Heart right ventricle (tissue), 16 donors: ENCODE measurements at places on chromosomes 4 and X. TPM values are rescaled to one million over a fixed set of nuclear protein-coding genes. Genes with fewer than 3 reads are reported as not detected.

GRCh38 chr4:89528526-89529133 is 221.0 kb upstream of the GPRIN3 start:
- H3K27ac ChIP-seq: no peak overlapping the region
- H3K27me3 ChIP-seq: no peaks in the 10 kb centered on the region
- H3K36me3 ChIP-seq: no peaks in the 10 kb centered on the region
- H3K4me3 ChIP-seq: no peak overlapping the region
- no peaks in the 10 kb centered on the region for H3K4me1 ChIP-seq
- no peak for DNase-seq

DNA sequence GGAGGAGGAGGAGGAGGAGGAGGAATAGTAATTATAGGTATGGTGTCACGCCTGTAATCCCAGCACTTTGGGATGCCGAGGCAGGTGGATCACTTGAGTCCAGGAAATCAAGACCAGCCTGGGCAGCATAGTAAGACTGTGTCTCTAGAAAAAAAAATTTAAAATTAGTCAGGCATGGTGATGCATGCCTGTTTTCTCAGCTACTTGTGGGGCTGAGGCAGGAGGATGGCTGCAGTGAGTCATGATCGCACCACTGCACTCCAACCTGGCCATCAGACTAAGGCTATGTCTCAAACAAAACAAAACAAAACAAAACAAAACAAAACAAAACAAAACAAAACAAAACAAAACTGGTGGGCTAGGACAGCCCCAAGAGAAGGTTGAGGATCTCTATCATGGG is 3.0 kb downstream of the STARD8 start:
- no peaks in the 10 kb centered on the region for H3K36me3 ChIP-seq
- no peak overlapping the region for H3K27ac ChIP-seq
- no peak overlapping the region for H3K4me3 ChIP-seq

DNA sequence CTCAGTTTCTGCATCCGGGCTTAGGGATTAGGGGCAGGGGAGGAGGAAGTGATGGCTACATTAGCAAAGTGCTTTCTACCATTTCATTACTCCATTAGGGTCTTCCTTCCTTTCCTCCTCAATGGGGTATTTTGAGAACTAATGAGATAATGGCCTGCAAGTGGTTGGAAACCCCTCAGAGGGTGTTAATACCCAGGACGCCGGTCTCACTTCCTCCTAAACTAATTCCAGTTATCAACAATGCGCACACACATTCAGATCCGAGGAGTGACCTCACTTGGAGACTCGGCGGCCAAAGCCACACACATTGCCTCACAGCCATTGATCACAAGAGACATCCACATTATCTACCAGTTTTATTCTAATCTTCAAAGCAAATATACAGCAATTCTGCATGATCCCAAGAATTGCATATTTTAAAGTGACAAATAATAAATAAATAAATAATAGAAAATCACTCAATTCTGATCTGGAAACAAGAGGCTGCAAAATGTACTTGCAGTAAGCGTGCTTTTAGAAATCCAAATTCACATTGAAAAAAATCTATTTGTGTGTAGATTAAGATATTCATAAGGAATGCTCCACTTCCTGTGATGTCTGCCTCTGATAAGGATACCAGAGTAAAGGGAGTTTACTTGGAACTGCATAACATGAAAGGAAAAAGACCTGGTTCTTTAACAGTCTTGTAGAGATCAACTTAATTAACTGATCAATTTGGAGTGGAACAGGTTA is 329.1 kb downstream of the FBXW7 start:
- no peaks in the 10 kb centered on the region for H3K27me3 ChIP-seq
- H3K27ac ChIP-seq: no peak overlapping the region
- peaks cover 20% of the 10 kb centered on the region for H3K4me1 ChIP-seq
- no peak overlapping the region for H3K4me3 ChIP-seq
- H3K36me3 ChIP-seq: no peaks in the 10 kb centered on the region
- DNase-seq: no peak

- no peak overlapping the region for H3K4me3 ChIP-seq
- H3K36me3 ChIP-seq: no peaks in the 10 kb centered on the region
- H3K4me1 ChIP-seq: peaks cover 3% of the 10 kb centered on the region
- peak; percentile 59 for DNase-seq
These were observed 343.5 kb downstream of the RAPGEF2 start for GRCh38 chr4:159446266-159446976.

DNA sequence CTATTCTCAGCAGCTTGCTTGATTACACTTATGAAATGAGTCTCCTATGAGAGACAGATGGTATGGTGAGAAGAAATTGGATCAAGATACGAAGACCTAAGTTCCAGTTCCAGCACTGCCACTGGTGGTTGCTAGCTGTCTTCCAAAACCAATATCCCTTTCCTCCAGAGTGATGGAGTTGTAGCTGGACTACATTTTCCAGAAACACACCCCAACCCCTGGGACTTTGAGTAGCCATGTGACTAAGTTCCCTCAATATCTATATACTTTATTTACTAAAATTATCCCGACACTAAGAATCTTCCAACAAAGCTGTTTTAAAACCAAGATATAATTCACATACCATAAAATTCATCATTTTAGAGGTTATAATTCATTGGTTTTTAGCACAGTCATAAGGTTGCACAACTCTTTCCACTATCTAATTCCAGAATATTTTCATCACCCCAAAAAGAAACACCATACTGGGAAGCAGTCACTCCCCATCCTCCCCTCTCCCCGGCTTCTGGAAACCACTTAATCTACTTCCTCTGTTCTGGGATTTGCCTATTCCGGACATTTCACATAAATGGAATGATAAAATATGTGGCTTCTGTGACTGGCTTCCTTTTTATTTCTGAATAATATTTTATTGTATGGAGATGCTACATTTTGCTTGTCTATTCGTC is 118.0 kb downstream of the MANBA start:
- H3K27me3 ChIP-seq: no peaks in the 10 kb centered on the region
- no peak overlapping the region for H3K4me3 ChIP-seq
- no peaks in the 10 kb centered on the region for H3K36me3 ChIP-seq
- H3K4me1 ChIP-seq: no peaks in the 10 kb centered on the region

GRCh38 chrX:23841847-23842522 is 59.0 kb downstream of the SAT1 start:
- DNase-seq: no peak
- H3K4me3 ChIP-seq: no peak overlapping the region
- no peaks in the 10 kb centered on the region for H3K36me3 ChIP-seq
- H3K4me1 ChIP-seq: no peaks in the 10 kb centered on the region
- no peak overlapping the region for H3K27ac ChIP-seq

- H3K36me3 ChIP-seq: no peaks in the 10 kb centered on the region
- no peak overlapping the region for H3K4me3 ChIP-seq
- no peaks in the 10 kb centered on the region for H3K27me3 ChIP-seq
- H3K27ac ChIP-seq: no peak overlapping the region
- no peak for DNase-seq
These were observed 70.8 kb upstream of the GPM6A start for GRCh38 chr4:175882891-175883290.

GRCh38 chr4:155676430-155676825 is 9.8 kb downstream of the GUCY1A1 start:
- DNase-seq: no peak
- peaks cover 27% of the 10 kb centered on the region for H3K4me1 ChIP-seq
- H3K27ac ChIP-seq: peak overlapping the region; percentile 59
- no peaks in the 10 kb centered on the region for H3K27me3 ChIP-seq
- H3K4me3 ChIP-seq: peak overlapping the region; percentile 21

GRCh38 chr4:99207911-99208718 is 10.9 kb downstream of the ADH6 start:
- no peaks in the 10 kb centered on the region for H3K27me3 ChIP-seq
- no peak overlapping the region for H3K4me3 ChIP-seq
- no peak overlapping the region for H3K27ac ChIP-seq
- no peak for DNase-seq
- H3K4me1 ChIP-seq: no peaks in the 10 kb centered on the region

DNA sequence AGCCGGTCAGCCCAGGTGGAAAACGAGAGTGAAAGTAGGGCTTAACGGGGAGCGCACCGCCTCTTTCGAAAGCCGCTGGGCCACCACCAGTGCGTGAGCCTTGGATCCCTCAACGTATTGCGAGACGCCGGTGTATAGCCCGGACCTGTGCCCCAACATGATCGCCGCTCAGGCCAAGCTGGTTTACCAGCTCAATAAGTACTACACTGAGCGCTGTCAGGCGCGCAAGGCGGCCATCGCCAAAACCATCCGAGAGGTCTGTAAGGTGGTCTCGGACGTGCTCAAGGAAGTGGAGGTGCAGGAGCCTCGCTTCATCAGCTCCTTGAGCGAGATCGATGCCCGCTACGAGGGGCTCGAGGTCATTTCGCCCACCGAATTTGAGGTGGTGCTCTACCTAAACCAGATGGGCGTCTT is 929 bp downstream of the MAB21L2 start:
- no peak overlapping the region for H3K27ac ChIP-seq
- DNase-seq: no peak
- H3K4me3 ChIP-seq: peak overlapping the region; percentile 22
- no peaks in the 10 kb centered on the region for H3K27me3 ChIP-seq
- no peaks in the 10 kb centered on the region for H3K4me1 ChIP-seq

- H3K4me1 ChIP-seq: no peaks in the 10 kb centered on the region
- DNase-seq: no peak
- no peaks in the 10 kb centered on the region for H3K36me3 ChIP-seq
- H3K27me3 ChIP-seq: no peaks in the 10 kb centered on the region
- no peak overlapping the region for H3K4me3 ChIP-seq
- no peak overlapping the region for H3K27ac ChIP-seq
These were observed 241.0 kb downstream of the SLC39A8 start for GRCh38 chr4:102104278-102104677.

- no peak overlapping the region for H3K27ac ChIP-seq
- H3K4me1 ChIP-seq: peaks cover 64% of the 10 kb centered on the region
- H3K27me3 ChIP-seq: no peaks in the 10 kb centered on the region
- DNase-seq: peak; percentile 29
- no peaks in the 10 kb centered on the region for H3K36me3 ChIP-seq
These were observed 18.6 kb downstream of the PALLD start for GRCh38 chr4:168515222-168516011.

- H3K36me3 ChIP-seq: no peaks in the 10 kb centered on the region
- no peaks in the 10 kb centered on the region for H3K4me1 ChIP-seq
- H3K27ac ChIP-seq: no peak overlapping the region
These were observed 213.3 kb downstream of the DTHD1 start for GRCh38 chr4:36494747-36495146.

DNA sequence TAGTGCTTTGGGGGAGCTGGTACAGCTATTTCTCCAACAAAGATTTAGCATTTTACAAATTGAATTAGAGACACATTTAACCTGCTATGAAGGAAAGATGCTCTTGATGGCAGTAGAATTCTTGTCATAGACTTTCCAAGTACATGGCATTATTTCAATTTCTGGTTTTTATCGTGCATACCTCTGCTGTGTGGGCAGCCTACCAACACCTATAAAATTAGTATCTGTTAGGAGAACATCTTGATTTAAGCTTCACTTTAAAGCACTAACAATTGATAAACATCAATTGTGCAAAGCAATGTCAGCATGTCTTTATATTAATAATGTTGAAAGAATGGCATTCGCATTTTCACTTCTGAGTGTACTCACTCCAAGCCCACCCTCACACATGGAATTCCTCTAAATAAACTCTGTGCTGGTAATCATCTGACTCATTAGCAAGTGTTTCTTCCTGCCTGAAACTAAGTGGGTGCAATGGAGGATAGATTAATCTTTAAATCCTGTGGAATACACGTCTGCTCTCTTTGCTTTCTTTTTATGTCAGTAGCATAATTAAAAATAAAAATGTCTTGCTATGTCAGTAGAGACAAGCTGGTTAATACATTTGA is 279.8 kb upstream of the MAGEB18 start:
- H3K27me3 ChIP-seq: no peaks in the 10 kb centered on the region
- no peak overlapping the region for H3K4me3 ChIP-seq
- H3K4me1 ChIP-seq: no peaks in the 10 kb centered on the region
- no peak for DNase-seq
- H3K36me3 ChIP-seq: no peaks in the 10 kb centered on the region

- no peak for DNase-seq
- H3K36me3 ChIP-seq: no peaks in the 10 kb centered on the region
- H3K4me1 ChIP-seq: no peaks in the 10 kb centered on the region
- peaks cover 42% of the 10 kb centered on the region for H3K27me3 ChIP-seq
- H3K4me3 ChIP-seq: no peak overlapping the region
These were observed 33.5 kb downstream of the OR13H1 start for GRCh38 chrX:131577413-131577812.

DNA sequence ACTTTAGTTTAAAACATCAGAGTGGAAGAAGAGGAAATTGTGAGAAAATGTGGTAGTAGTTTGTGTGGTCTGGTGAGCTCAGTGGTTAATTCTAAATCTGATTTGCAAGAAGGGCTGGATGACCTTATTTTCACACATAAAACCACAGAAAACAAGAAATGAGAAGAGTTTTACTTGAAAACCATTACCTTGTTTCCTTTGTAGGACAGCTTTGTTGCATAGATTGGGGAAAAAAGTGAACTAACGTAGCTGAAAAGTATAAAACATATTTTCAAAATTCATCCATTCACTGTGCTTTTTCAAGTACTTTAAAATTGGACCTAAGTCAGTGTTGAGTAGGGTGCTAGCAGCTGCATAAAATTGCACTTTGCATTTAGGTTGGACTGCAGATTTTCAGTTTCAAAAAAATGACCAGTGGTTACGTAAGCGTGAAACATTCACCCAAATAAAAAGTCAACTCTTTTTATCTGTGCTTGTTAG is 211.3 kb downstream of the ARHGAP10 start:
- DNase-seq: no peak
- H3K36me3 ChIP-seq: no peaks in the 10 kb centered on the region
- H3K27me3 ChIP-seq: no peaks in the 10 kb centered on the region
- peak overlapping the region; percentile 45 for H3K27ac ChIP-seq
- H3K4me3 ChIP-seq: no peak overlapping the region

DNA sequence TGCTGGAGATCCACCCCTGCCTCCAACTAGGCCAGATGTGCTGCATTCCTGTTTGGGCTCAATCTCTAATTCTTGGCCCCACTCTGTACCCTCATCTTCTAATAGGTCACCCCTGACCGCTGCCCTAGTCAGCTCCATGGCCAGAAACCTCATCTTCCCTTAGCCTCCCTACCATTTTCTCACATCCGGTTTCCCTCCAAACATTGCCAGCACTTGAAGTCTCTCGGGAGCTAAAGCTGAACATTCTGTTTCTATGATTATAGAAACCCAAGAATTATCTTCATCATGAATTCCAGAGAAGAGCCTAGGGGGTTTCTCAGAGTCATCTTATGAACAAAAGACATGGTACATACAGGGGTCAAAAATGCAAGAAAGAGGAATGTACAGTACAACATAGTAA is 179.7 kb downstream of the AMELX start:
- DNase-seq: peak; percentile 3
- no peak overlapping the region for H3K4me3 ChIP-seq
- H3K27ac ChIP-seq: no peak overlapping the region
- no peaks in the 10 kb centered on the region for H3K4me1 ChIP-seq
- no peaks in the 10 kb centered on the region for H3K27me3 ChIP-seq

GRCh38 chrX:19683358-19683757 is 168.1 kb upstream of the MAP3K15 start:
- H3K36me3 ChIP-seq: no peaks in the 10 kb centered on the region
- H3K27me3 ChIP-seq: no peaks in the 10 kb centered on the region
- no peak for DNase-seq
- no peak overlapping the region for H3K4me3 ChIP-seq
- no peak overlapping the region for H3K27ac ChIP-seq

GRCh38 chr4:116073051-116073450 is 959.6 kb upstream of the NDST4 start:
- no peak overlapping the region for H3K4me3 ChIP-seq
- no peaks in the 10 kb centered on the region for H3K27me3 ChIP-seq
- H3K36me3 ChIP-seq: no peaks in the 10 kb centered on the region
- no peak for DNase-seq
- H3K27ac ChIP-seq: no peak overlapping the region

Gene VCX3B
- not detected for total RNA-seq

Gene ABCG2
- total RNA-seq: 6.2 TPM

Gene APELA
- not detected for total RNA-seq

Gene TMSB15A
- not detected for total RNA-seq

Gene MTTP
- 1.5 TPM for total RNA-seq

Gene SPACA5
- total RNA-seq: not detected

Gene ITIH6
- total RNA-seq: not detected
